ENCODE measurements at places on chromosomes 3 and 15.
A peak's percentile ranks its signal among the peaks of the same experiment; 100 is the strongest.

DNA sequence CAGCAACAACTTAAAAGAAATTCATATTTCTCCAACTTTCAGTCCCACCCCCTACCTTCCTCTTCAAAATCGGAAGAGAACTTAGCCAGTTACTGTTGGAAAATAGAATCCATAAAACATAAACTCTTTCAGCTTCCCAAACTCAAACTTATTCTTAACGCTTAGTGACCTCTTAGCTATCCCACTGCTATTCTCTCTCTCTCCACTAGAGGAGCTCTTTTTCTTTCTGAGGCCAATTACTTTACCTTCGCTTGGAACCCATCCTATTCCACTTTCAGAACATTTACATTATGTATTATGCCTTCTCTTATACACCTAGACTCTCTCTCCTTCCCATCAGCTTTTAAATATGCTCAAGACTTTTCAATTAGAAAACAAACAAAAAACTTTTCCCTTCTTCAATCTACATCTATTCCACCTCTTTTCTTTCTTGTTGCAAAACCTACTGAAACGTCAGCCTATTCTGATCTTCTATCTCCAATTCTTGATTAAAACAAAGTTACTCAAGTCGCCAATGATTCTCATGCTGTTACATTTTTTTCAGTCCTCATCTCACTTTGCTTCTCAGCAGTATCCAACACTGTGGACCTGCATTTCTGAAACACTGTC lies 13.4 kb upstream of the GHSR start:
- H3K36me3 ChIP-seq: no peaks in the 10 kb centered on the region
- no peak overlapping the region for H3K27ac ChIP-seq
- no peak for DNase-seq
- H3K4me3 ChIP-seq: no peak overlapping the region
- H3K4me1 ChIP-seq: no peaks in the 10 kb centered on the region

- no peak for DNase-seq
- H3K4me1 ChIP-seq: no peaks in the 10 kb centered on the region
- H3K27ac ChIP-seq: no peak overlapping the region
- H3K4me3 ChIP-seq: no peak overlapping the region
These were observed 145.4 kb downstream of the GAP43 start for GRCh38 chr3:115768661-115769060.

DNA sequence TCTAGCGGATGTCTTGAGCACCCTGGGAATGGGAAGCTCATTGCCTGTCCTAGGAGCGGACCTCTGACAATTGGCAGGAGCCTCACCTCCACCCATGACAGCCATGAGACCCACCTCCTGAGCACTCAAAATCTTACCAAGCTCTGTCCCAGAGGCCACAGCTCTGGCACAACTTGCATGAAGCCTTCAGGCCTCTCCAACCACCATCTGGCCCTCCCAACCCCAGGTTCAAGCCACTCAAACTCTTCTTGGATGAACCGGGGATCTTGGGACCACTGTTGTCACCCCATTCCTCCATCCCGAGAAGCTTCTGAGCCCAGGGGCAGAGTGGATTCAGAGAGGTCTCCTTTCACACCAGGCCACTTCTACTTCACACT lies 1.5 kb downstream of the VIPR1 start:
- H3K4me1 ChIP-seq: peaks cover 22% of the 10 kb centered on the region
- peak; percentile 3 for DNase-seq
- H3K27ac ChIP-seq: no peak overlapping the region
- peak overlapping the region; percentile 8 for H3K4me3 ChIP-seq
- no peaks in the 10 kb centered on the region for H3K36me3 ChIP-seq

DNA sequence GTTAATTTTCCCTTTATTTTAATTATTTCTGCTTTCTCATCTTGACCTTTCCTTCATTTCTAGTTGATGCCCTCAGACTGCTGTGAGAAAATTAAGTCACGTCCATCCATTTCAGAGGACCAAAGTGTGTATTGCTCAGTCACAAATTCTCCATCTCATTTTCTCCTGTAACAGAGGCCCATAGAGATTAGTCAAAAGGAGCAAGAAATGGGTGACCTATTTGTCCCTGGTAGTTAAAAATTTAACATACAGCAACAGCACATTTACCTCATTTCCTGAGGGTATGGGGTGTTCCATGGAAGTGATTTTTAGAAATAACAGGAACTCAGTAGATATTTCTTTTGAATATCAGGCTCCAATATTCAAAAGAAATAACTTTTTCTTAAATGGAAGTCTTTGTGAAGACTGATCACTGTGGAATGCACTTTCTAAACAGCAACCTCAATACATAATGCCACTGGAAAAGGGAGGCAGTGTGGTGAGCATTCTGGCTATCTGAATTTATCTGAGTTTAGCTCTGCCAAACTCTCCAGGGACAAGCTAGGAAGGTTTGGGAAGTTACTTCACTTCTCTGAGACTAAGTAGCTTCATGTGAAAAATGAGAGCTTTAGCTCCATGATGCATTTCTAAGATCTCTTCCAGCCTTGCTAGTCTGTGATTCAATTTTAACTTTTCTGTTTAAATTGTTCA lies 808.2 kb downstream of the SQOR start:
- no peaks in the 10 kb centered on the region for H3K27me3 ChIP-seq
- no peaks in the 10 kb centered on the region for H3K4me1 ChIP-seq
- no peak overlapping the region for H3K27ac ChIP-seq
- DNase-seq: no peak
- no peak overlapping the region for H3K4me3 ChIP-seq

DNA sequence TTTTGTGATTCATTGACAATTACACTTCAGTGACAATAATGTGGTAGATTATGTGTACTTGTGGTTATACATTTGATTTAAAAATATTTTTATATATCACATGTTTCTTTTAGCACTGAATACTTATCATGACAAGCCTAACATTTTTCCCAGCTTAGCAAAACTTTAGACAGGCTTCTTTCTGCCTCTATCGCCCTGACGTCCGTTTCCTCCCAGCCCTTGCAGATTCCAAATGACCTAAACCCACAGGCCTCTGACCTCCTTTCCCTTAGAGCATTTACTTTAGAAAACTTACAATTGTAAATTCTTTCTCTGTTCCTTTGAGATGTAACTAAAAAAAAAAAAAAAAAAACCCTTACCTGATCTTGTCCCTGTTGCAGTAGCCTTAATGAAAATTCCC lies 326.1 kb downstream of the UNC13C start:
- no peak overlapping the region for H3K4me3 ChIP-seq
- no peak overlapping the region for H3K27ac ChIP-seq
- no peaks in the 10 kb centered on the region for H3K36me3 ChIP-seq
- no peaks in the 10 kb centered on the region for H3K27me3 ChIP-seq
- no peaks in the 10 kb centered on the region for H3K4me1 ChIP-seq

DNA sequence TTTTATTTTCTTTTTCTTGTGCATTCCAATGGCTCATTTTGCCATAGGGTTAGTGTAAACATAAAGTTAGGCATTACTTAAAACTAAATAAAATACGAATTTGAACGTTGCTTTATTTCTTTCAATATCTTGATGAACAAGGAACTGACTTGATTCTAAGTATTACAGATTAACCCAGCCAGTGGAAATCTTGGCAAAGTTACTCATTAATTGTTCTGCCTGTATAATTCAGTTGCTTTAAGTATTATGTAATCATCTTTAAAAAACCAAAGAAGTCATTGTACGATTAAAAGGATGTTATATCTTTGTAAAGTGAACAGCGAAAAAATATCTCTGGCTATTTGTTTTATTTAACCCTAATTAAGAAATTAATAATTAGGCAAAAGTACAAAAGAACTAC lies 737.9 kb upstream of the BCHE start:
- H3K36me3 ChIP-seq: no peaks in the 10 kb centered on the region
- H3K27ac ChIP-seq: no peak overlapping the region
- no peaks in the 10 kb centered on the region for H3K4me1 ChIP-seq
- H3K4me3 ChIP-seq: no peak overlapping the region

- H3K4me1 ChIP-seq: no peaks in the 10 kb centered on the region
- H3K27me3 ChIP-seq: peaks cover 4% of the 10 kb centered on the region
- H3K27ac ChIP-seq: no peak overlapping the region
- no peak overlapping the region for H3K4me3 ChIP-seq
- H3K36me3 ChIP-seq: no peaks in the 10 kb centered on the region
- peak; percentile 64 for DNase-seq
These were observed 67.2 kb downstream of the CACNA2D2 start for GRCh38 chr3:50436114-50436674.

DNA sequence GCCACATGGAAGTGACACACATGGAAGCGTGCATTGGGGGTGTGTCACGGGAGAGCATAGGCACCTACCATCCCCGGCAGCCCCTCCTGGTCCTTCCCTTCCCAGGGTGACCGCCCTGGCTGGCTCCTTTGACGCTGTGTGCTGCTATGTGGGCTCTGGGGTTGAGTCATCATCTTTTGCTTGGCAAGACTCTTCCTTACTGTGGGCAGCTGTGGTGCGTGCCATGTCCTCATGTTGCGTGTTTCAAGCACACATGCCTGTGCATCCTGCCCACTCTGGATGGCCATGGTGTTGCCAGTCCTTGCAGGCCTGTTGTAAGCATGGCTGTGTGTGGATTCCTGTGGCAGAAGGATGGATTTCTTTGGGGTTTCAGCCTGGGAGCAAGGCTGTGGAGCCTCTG lies 14.0 kb downstream of the PLXNA1 start:
- DNase-seq: no peak
- H3K27me3 ChIP-seq: no peaks in the 10 kb centered on the region

- H3K4me1 ChIP-seq: peaks cover 9% of the 10 kb centered on the region
- no peaks in the 10 kb centered on the region for H3K36me3 ChIP-seq
- H3K27ac ChIP-seq: no peak overlapping the region
- DNase-seq: no peak
- H3K4me3 ChIP-seq: no peak overlapping the region
These were observed 251.3 kb upstream of the HES1 start for GRCh38 chr3:193884652-193885051.

- H3K36me3 ChIP-seq: no peaks in the 10 kb centered on the region
- H3K4me3 ChIP-seq: no peak overlapping the region
- no peaks in the 10 kb centered on the region for H3K27me3 ChIP-seq
- no peak overlapping the region for H3K27ac ChIP-seq
These were observed 127.9 kb downstream of the DMXL2 start for GRCh38 chr15:51494411-51495314.

- H3K36me3 ChIP-seq: peaks cover 42% of the 10 kb centered on the region
- H3K27me3 ChIP-seq: no peaks in the 10 kb centered on the region
- no peaks in the 10 kb centered on the region for H3K4me1 ChIP-seq
- no peak overlapping the region for H3K27ac ChIP-seq
These were observed 24.6 kb downstream of the PLSCR1 start for GRCh38 chr3:146519810-146520209.

GRCh38 chr3:149473357-149474249 lies 894 bp upstream of the TM4SF4 start:
- H3K27ac ChIP-seq: no peak overlapping the region
- DNase-seq: no peak
- H3K4me3 ChIP-seq: no peak overlapping the region

DNA sequence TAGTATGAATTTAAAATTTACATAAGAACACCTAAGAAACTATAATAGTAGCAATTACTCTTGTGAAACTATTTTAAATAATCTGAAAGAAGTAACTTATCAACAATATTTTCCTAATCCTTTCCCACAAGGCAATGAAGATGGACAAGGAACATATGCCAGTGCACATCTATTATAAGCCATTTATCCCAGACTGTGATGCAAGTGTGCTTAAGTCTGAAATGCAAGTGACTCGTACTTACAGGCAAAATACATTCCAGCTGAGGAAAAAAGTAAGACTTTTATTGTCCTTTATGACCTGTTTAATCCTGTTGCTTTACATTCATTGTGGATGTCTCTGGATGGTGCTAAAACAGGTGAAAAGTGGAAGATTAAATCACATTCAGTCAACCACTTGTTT lies 709.4 kb downstream of the ZNF385D start:
- DNase-seq: no peak
- no peaks in the 10 kb centered on the region for H3K36me3 ChIP-seq
- no peaks in the 10 kb centered on the region for H3K27me3 ChIP-seq
- no peak overlapping the region for H3K27ac ChIP-seq
- no peak overlapping the region for H3K4me3 ChIP-seq
- no peaks in the 10 kb centered on the region for H3K4me1 ChIP-seq

- no peaks in the 10 kb centered on the region for H3K36me3 ChIP-seq
- DNase-seq: no peak
- no peaks in the 10 kb centered on the region for H3K4me1 ChIP-seq
- H3K27ac ChIP-seq: no peak overlapping the region
- no peak overlapping the region for H3K4me3 ChIP-seq
These were observed 209.5 kb downstream of the MECOM start for GRCh38 chr3:169454060-169454317.

- H3K27ac ChIP-seq: no peak overlapping the region
- no peaks in the 10 kb centered on the region for H3K36me3 ChIP-seq
- peaks cover 7% of the 10 kb centered on the region for H3K4me1 ChIP-seq
- DNase-seq: no peak
- H3K4me3 ChIP-seq: no peak overlapping the region
- H3K27me3 ChIP-seq: no peaks in the 10 kb centered on the region
These were observed 4.6 kb downstream of the GRM2 start for GRCh38 chr3:51711352-51712037.

DNA sequence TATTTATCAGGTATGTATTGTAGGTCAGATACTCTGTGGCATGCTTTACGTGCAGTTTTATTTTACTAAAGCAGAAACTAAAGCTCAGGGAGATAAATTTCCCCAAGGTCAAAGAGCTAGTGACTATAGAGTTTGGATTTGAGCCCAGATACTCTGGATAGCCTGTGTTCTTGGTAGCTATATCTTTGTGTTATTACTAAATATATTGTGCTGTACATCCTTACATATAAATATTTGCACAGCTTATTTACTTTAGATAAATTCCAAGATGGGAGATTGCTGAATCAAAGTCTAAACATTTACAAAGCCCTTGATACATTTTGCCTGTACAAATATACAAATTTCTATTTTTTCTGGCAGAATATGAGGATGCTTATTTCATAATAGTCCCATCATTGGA lies 660.9 kb upstream of the NAALADL2 start:
- no peak for DNase-seq
- no peaks in the 10 kb centered on the region for H3K27me3 ChIP-seq
- H3K4me3 ChIP-seq: no peak overlapping the region
- H3K36me3 ChIP-seq: no peaks in the 10 kb centered on the region
- H3K4me1 ChIP-seq: no peaks in the 10 kb centered on the region
- H3K27ac ChIP-seq: no peak overlapping the region

DNA sequence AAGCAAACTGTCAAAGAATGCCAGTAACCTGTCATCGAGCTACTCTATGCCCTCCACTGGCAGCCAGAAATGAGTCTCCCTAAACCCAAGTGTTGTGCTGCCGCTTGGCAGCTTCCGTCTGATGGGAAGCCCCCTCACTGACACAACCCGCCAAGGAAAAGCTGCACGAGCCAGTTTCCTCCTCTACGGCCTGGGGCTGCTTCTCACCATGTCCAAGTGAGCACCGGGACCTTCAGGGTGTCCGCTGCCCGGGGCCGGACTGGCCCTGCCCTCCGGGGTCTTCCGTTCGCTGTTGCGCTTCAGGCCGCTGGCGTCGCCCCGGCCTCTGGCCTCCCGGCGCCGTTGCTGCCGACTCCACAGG lies 490 bp downstream of the TOMM70 start:
- H3K4me1 ChIP-seq: peaks cover 62% of the 10 kb centered on the region
- peaks cover 11% of the 10 kb centered on the region for H3K36me3 ChIP-seq
- no peaks in the 10 kb centered on the region for H3K27me3 ChIP-seq
- DNase-seq: no peak
- H3K27ac ChIP-seq: peak overlapping the region; percentile 95

All from activated B cell treated with CpG ODN at 0.5 μM for 24 hours (primary cell).